ENCODE measurements at places on chromosomes 1 and 21. TPM values are rescaled to one million over a fixed set of nuclear protein-coding genes. Genes with fewer than 3 reads are reported as not detected.

SYDE2 gene
- total RNA-seq, result 2.8 TPM

OR2L8 gene
- 0.62 TPM for total RNA-seq

TNFAIP8L2 gene
- total RNA-seq, result 3.6 TPM

PRKAA2 gene
- not detected for total RNA-seq

BRINP3 gene
- not detected for total RNA-seq

PTPN22 gene
- 42.6 TPM for total RNA-seq

STUM gene
- total RNA-seq, result not detected

DMBX1 gene
- total RNA-seq, result not detected

SYCP1 gene
- not detected for total RNA-seq

YIPF1 gene
- total RNA-seq, result 10.3 TPM

DISP3 gene
- 0.70 TPM for total RNA-seq

S100A7 gene
- total RNA-seq, result not detected

CHRM3 gene
- 0.02 TPM for total RNA-seq

GRIK1 gene
- not detected for total RNA-seq

NPHS2 gene
- total RNA-seq, result not detected

ANGPTL3 gene
- total RNA-seq, result not detected

FNDC5 gene
- total RNA-seq, result not detected

SOAT1 gene
- total RNA-seq, result 35.4 TPM

SPRR1A gene
- not detected for total RNA-seq

SLAMF9 gene
- not detected for total RNA-seq

DIO1 gene
- not detected for total RNA-seq

Data from T-helper 17 cell (primary cell).